Stimulated activated CD4-positive, alpha-beta T cell treated with anti-CD3 and anti-CD28 coated beads, Interleukin-12 subunit alpha, Interleukin-12 subunit beta, amount 100 ng/mL, for 48 hours (primary cell): ENCODE measurements at places on chromosomes 5 and 9.

DNA sequence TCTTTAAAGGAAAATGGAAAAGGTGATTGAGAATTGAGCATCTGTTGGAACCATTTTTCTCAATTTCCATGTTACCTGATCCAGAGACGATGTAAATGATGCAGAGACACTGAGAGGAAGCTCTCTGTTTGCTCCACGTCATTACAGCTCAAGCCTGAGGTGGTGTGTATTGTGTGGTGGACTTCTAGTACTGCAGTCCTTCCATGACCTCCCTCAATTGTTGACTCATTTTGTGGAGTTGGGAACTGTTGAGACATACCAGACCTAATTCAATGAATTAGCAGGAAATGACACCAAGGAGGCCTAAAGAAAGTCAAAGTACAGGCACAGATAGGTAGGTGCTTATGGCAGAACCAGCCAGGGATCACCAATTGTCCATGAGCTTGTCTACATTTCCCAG is 15.6 kb upstream of the LVRN start:
- no peak for DNase-seq

DNA sequence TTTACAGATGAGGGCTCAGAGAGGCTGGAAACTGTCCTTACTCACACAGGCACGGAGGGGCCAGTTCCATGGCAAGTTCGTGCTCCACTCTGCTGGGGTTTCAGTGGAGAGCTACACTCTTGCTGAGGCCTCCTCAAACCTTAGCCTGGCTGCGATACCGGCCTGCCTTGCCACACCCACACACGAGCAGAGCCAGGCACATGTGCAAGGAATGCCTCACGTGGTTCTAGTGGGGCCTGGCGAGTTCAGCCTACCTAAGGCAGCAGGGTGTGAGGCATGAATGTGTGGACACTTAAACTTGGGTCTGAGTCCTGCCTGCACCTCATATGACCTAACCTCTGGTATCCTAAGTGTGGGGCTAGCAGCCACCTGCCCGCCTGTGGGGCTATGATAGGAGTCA is 21.5 kb upstream of the PRDM12 start:
- DNase-seq, result no peak

DNA sequence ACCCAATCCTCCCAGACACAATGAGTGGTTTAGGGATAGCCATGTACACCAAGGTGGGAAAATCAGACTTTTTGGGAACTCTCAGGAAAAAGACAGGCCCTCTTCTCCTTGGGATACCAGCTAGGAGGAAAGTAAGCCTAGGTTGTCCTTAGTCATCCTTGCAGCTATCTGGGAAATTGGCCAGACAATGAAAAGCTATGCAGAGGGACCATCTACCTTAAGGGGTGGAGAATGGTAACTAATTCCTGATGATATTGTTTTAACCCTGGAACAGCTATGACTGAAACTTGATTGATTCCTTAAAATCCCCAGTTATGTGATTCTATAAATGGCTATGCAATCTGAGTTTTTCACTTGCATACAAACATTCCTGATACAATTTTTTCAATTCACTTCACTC is 88.9 kb upstream of the BNC2 start:
- DNase-seq, result no peak

- no peak for DNase-seq
Observed at GRCh38 chr5:137758715-137759306, 4.6 kb upstream of the HNRNPA0 start.
